Pericardium fibroblast (primary cell): ENCODE measurements at places on chromosomes 11 and 22. TPM values are rescaled to one million over a fixed set of nuclear protein-coding genes. Genes with fewer than 3 reads are reported as not detected.

The NCAM1 gene
- total RNA-seq, result 2.6 and 17.3 TPM in 2 replicates

The DDI1 gene
- total RNA-seq, result not detected in 2 replicates

The MEN1 gene
- 19.6 and 29.2 TPM in 2 replicates for total RNA-seq

The KCNA4 gene
- total RNA-seq, result 0.58 and 1.2 TPM in 2 replicates

The ART1 gene
- not detected in 2 replicates for total RNA-seq

The IGLL5 gene
- total RNA-seq, result not detected in 2 replicates

The SCUBE1 gene
- total RNA-seq, result 0.09 and 0.23 TPM in 2 replicates

The DMC1 gene
- 0.23 and 1.7 TPM in 2 replicates for total RNA-seq

The TMEM86A gene
- 1.2 TPM in 2 replicates for total RNA-seq

The ANO9 gene
- total RNA-seq, result not detected in 2 replicates

The KCNQ1 gene
- not detected in 2 replicates for total RNA-seq

The C11orf42 gene
- not detected in 2 replicates for total RNA-seq

The TSPAN18 gene
- total RNA-seq, result 0.58 and 1.9 TPM in 2 replicates

The CAVIN3 gene
- total RNA-seq, result 460 and 641 TPM in 2 replicates

The FDX1 gene
- 8.9 and 9.0 TPM in 2 replicates for total RNA-seq

The ANO1 gene
- total RNA-seq, result 0.35 and 0.43 TPM in 2 replicates

The SEPTIN3 gene
- 0.35 TPM in 1 of 2 replicates, not detected in the other for total RNA-seq

The SLN gene
- 0.17 TPM in 1 of 2 replicates, not detected in the other for total RNA-seq

The P2RY6 gene
- total RNA-seq, result not detected in 2 replicates

The CELF1 gene
- 28.8 and 29.1 TPM in 2 replicates for total RNA-seq

The GLYATL1 gene
- total RNA-seq, result under 0.01 TPM in 1 of 2 replicates, not detected in the other

The RFPL1 gene
- not detected in 2 replicates for total RNA-seq

The OR5B17 gene
- not detected in 2 replicates for total RNA-seq

The OR51I1 gene
- not detected in 2 replicates for total RNA-seq

The DEFB131B gene
- total RNA-seq, result not detected in 2 replicates

The ZNF70 gene
- total RNA-seq, result 3.2 and 3.9 TPM in 2 replicates

The CHST1 gene
- 6.3 and 7.2 TPM in 2 replicates for total RNA-seq

The PTPN5 gene
- not detected in 2 replicates for total RNA-seq

The CD82 gene
- 16.5 and 17.7 TPM in 2 replicates for total RNA-seq

The MMP12 gene
- not detected in 2 replicates for total RNA-seq

The RIN1 gene
- total RNA-seq, result 18.4 and 25.3 TPM in 2 replicates

The CALCA gene
- total RNA-seq, result 0.93 TPM in 1 of 2 replicates, not detected in the other

The NAV2 gene
- 10.7 and 10.9 TPM in 2 replicates for total RNA-seq

The MYOD1 gene
- total RNA-seq, result 0.51 TPM in 1 of 2 replicates, not detected in the other

The CHADL gene
- 0.17 and 0.35 TPM in 2 replicates for total RNA-seq

The CENPM gene
- total RNA-seq, result 1.2 and 2.6 TPM in 2 replicates
